NCI-H2107 (cell line): ENCODE measurements at places on chromosomes 3 and 15.

GRCh38 chr3:171718493-171719185 is 91.6 kb downstream of the PLD1 start:
- DNase-seq = no peak

DNA sequence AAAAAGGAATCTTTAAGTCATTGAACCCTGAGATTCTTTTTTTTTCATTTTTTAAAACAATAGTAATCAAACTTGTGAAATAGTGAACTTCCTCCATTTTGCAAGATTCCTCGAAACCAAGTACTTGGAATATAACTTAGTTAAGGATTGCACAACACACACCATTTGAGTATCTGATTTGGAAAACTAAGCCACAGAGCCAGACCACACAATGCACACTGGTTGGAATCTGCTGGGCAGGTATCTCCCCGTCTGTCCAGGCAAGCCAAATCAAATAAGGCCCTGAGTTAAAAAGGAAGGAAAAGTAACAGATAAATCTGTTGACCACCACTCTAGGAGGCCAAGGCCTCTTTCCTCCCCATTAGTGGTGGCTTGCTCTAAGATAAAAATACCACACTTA is 177.5 kb upstream of the ICE2 start:
- DNase-seq = no peak

DNA sequence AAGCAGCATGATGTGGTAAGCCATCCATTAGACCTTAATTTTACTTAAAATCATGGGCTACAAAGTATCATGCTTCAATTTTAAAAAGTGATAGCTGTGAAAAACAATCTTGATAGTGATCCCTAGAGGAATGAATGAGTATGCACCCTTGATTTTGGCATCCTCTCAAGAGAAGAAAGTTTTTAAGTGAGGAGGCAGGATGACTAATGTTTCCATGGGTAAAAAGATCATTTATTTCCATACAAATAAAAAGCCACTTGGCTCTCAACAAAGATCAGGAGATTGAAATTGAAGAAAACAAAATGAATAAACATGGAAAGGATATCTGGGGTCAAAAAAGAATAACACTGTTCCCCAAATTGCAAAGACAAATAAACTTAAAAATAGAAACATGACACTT is 305.4 kb downstream of the MEX3B start:
- no peak for DNase-seq

DNA sequence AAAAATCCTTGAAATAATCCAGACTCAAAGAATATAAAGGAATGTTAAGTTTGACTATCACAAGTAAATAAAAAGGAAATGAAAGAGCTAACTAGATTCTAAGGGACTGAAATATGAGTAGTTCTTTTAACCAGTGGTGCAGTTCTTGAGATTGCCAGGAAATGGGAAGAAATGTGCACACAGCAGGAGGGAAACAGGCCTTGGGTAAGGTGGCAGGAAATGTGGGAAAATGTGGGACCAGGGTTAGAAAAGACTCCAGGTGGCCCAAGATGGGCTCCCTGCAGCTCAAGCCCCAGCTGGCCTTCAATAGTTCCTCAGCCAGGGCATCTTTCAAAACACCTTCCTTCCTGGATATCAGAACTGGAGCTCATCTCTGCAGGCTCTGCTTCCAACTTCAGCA is 181.3 kb downstream of the ISL2 start:
- DNase-seq = no peak

DNA sequence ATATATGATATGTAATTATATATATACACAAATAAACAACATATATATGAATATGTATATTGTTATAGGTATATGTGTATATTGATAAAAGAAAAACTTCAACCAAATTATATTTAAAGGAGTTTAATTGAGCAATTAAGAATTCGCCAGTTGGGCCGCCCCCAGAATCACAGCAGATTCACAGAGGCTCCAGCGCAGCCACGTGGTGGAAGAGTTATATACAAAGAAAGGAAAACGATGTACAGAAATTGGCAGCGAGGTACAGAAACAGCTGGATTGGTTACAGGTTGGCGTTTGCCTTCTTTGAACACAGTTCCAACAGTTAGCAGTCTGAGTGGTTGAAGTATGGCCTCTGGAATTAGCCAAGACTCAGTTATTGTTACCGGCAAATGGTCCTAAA is 137.3 kb upstream of the SLC24A5 start:
- DNase-seq = no peak

- DNase-seq = no peak
Measured at GRCh38 chr3:71005702-71006321, 577.7 kb downstream of the FOXP1 start.

GRCh38 chr3:46713898-46714552 is 3.6 kb downstream of the PRSS50 start:
- DNase-seq = no peak

GRCh38 chr3:180860180-180860858 is 52.2 kb upstream of the FXR1 start:
- DNase-seq = no peak

DNA sequence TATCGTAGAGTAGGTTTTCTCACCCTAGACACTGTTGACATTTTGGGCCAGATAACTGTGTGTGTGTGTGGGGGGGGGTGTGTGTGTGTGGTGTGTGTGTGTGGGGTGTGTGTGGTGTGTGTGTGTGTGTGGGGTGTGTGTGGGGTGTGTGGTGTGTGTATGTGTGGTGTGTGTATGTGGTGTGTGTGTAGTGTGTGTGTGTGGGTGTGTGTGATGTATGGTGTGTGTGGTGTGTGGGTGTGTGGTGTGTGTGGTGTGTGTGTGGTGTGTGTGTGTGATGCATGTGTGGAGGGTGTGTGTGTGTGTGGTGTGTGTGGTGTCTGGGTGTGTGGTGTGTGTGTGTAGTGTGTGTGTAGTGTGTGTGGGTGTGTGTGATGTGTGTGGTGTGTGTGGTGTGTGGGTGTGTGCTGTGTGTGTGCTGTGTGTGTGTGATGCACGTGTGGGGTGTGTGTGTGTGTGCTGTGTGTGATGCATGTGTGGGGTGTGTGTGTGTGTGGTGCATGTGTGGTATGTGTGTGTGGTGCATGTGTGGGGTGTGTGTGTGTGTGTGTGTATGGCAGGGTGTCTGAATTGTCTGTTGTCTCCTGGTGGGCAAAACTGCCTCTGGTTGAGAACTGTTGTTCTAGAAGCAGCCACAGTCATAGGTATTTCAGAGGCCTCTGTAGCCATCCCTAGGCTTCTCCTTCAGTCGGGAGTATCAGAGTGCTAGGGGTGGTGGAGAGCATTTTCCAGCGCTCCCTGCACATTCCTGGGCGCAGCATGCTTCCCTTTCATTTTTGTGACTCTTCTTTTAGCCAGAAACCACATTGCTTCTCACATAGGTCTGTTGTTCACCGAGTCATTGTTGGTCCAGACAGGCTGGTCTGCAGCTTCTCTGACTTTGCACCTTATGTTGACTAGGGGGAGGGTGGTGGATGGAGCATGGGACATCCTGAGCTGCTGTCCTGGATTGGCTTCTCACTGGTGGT is 84.4 kb downstream of the THSD4 start:
- no peak for DNase-seq

DNA sequence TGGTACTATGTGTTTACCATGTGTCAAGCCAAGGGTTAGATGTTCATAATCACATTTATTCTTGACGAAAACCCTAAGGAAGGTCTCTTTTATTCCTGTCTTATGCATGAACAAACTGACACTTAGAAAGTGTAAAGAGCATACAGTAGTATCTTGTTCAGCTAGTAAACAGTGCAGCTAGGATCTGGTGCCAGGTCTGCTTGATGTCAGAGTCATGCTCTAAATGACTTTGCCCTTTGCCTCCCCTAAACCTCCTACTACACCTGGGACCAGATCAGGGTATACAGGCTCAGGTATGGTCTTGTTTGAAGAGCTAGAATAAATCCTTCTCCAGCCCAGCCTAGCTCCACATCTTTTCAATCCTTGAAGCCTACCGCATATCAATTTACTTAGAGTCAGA is 232.4 kb downstream of the ADAMTSL3 start:
- DNase-seq = no peak

GRCh38 chr15:43735416-43735815 is 10.8 kb upstream of the PDIA3 start:
- DNase-seq = no peak

DNA sequence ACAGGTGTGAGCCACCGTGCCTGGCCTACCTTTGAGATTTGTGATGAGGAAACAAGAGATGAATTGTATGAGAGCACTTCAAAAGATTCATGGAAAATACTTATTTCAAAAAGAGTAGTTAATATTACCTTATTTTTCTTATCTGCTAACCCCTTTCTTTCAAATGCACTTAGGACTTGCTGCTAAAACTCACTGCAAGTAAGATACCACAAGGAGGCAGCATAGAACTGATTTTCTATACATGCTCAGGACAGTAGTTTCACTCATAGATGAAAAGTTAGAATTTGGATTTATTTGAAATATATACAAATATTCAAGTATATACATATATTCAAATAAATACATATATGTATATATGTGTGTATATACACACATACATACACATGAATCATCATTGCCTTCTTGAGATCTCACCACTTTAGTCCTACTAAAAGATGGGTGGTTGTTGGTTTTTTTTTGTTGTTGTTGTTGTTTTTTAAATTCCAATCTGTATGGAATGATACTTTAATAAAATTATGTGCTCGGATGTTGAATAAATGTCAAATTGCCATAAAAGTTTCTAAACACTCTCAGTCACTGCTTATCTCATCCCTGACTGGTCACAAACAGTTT is 2.4 kb downstream of the CCNDBP1 start:
- DNase-seq = no peak

GRCh38 chr15:69096196-69096595 is 64.2 kb upstream of the GLCE start:
- DNase-seq = no peak

DNA sequence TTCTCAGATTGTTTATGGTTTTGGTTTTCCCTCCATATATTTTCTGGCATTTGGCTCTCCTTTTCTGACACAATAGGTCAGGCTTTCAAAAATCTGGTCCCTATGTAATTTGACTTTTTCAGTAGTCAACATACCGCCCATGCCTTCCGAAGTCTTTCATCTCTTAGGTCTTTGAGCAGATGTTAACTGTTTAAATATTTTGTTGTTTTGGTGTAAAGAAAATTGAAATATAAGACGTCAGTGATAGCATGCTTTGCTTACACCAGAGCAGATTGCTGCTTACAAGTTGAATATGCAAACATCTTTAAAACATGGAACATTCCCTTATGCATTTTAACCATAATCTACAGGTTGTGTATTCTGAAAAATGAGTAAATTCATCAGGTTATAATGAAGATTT is 233.0 kb downstream of the PTPRG start:
- no peak for DNase-seq
